Activated CD8-positive, alpha-beta memory T cell treated with anti-CD3 and anti-CD28 coated beads, Interleukin-2, amount 50 U/mL, for 48 hours (primary cell): ENCODE measurements at places on chromosomes 6 and 20.

GRCh38 chr6:157091856-157092460, 231.4 kb downstream of the TMEM242 start:
- no peak for DNase-seq

- no peak for DNase-seq
Measured at GRCh38 chr6:25944688-25945574, 14.4 kb upstream of the SLC17A2 start.

GRCh38 chr6:112501705-112502104, 154.6 kb downstream of the RFPL4B start:
- no peak for DNase-seq

DNA sequence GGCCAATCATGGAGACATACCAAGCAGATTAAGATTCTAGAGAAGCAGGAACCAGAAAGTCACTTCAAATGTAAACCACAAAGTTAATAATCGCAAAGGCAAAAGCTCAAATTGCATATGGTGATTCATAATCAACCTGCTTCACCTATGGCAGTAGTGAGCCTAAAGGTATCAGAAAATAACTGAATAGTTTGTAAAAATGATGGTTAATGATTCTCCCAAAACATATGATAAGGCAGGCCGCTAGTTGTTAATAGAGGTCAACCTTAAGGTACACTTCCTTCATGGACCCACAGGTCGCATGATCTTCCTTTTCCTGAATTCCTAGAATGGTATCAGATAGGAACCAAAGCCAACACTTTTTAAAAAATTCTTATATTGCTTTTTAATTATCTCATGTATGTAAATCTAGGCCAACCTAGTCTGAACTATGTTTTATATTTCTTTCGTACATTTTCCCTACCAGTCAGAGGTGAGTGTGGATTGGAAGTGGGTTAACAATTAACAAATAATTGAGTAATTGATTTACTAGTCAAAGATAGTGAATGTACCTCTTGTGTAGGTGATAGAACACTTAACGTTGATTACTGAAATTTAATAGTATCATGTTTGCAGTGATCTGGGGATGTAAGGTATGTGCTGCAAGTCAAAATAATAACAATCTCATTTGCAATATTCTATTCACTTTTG, 16.4 kb downstream of the TAAR2 start:
- DNase-seq, result no peak

DNA sequence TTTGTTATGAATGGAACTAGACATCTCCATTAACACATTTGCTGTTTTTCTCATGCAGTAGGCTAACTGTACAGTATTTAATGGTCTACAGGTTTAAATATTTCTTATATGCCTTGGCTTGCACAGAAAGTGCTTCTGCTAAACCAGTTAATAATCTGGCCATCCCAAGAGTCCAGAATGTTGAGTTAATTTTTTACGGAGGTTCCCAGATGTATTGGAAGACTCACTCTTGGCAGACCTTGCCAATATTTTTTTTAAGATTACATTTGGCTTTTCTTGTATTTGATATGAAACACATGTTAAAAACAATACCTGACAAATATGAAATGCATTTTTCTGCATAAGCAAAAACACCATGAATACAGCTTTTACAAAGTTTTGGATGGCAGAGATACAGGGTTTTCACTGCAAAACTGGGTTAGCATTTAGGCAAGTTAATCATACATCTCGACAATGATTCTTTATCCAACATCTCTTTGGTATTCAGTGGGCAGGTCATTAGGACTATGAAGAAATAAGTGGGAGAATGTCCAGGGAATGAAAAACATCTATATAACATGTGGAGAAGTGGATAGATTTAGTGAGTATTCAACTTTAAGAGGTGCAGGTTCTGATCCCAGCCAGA, 94.0 kb downstream of the SGK1 start:
- no peak for DNase-seq
